H9 (cell line): ENCODE measurements at places on chromosomes 1 and 21.

GRCh38 chr1:169488157-169488556 lies 2.4 kb upstream of the SLC19A2 start:
- H3K4me1 ChIP-seq, result peaks cover 7% of the 10 kb centered on the region
- DNase-seq, result no peak
- no peaks in the 10 kb centered on the region for H3K36me3 ChIP-seq
- H3K4me3 ChIP-seq, result no peak overlapping the region
- no peak overlapping the region for H3K27ac ChIP-seq

GRCh38 chr1:196302981-196303380 lies 305.3 kb downstream of the KCNT2 start:
- no peak for DNase-seq
- H3K4me3 ChIP-seq, result no peak overlapping the region
- H3K27ac ChIP-seq, result no peak overlapping the region
- peaks cover 5% of the 10 kb centered on the region; the same call in 1 of the 2 replicates for H3K4me1 ChIP-seq

DNA sequence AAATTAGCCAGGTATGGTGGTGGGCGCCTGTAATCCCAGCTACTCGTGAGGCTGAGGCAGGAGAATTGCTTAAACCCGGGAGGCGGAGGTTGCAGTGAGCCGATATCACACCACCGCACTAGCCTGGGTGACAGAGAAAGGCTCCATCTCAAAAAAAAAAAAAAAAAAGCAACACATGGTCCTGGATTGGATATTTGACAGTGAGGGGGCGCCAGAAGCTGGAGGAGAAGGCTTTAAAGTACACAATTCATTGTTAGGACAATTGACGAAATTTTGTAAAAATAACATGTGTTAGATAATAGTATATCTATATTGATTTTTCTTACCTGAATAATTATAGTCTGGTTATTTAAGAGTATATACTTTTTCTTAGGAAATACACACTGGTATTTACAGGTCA lies 50.2 kb upstream of the USP25 start:
- no peak for DNase-seq
- H3K4me1 ChIP-seq, result no peaks in the 10 kb centered on the region
- no peaks in the 10 kb centered on the region for H3K36me3 ChIP-seq
- no peak overlapping the region for H3K27ac ChIP-seq

DNA sequence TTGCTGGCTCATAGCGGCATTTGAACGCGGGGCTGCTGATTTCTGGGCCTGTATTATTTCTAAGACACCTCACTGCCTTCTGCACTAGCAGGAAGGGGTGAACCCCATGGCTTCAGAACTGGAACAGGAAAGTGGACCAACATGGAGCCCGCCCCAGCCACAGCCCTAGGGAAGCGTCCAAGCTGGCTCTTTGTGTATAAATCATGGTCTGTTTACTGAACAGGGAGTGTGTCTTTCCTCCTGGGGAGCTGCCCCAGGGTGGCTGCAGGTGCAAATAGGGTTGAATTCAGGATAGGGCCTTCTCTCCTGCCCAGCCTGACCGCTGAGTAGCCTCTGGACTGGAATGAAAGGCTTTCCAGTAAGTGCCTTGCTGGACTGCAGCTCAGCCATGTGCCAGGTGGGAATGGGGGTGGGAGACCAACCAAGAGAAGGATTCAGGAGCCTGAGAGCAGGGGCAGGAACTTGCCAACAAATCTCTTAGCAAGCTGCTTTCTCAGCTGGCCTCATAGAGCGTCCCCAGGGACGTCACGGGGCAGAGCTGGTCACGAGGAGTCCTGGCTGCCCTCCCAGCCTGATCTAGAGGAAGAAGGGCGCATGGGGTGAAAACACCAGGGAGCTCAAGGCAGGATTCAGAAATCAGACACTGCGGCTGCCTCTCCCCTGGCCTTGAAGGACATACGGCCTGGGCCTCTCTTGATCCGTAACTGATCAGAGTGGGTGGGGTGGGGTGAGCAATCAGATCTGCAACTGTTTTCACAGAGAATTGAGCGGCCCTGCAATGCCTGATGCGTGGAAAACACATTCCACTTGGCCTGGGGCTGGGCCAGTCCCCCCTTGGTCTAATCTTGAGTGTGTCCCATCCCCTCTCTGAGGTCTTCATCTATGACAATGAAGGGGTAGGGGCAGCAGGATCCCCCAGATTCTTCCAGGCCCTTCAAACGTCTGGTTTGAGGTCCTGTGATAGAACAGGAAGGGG lies 56.5 kb upstream of the SELENON start:
- H3K4me1 ChIP-seq, result peaks cover 5% of the 10 kb centered on the region; the same call in 1 of the 2 replicates
- no peak overlapping the region for H3K4me3 ChIP-seq
- DNase-seq, result no peak
- H3K27me3 ChIP-seq, result no peaks in the 10 kb centered on the region
- no peaks in the 10 kb centered on the region for H3K36me3 ChIP-seq

DNA sequence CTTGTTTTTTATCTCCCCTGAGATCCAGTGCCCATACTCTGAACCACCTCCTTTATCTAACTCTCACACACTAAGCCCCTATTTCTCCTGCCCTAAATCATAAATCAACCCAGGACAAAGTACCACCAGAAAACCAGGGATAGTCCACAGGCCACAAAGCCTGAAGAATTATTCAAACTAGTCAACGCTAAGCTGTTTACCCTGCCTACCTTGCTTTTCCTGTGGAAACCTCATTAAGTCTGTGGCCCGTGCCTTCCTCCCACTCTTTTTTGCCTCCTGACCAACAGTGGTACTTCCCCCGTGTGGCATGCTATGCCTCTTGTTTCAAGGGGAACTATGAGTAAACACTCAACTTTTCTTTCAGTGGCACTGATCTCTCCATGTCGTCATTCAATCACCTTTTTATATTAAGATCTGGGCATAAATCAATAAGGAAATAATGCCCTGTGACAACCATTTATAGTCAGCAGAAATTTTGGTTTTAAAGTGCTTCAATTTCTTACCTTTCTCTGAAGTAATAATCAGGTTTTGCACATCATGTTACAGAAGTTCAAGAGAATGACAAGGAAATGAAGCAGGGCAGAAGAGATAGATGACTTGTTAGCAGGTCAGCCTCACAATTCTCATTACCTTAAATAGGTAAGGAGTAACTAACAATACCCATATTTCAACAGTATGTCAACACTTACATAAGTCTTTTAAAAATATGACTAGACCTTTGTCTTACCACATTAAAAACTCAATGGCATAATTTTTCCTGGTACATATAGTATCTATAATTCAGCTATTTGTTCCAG lies 32.1 kb downstream of the EYA3 start:
- H3K27ac ChIP-seq, result no peak overlapping the region
- DNase-seq, result no peak
- H3K4me1 ChIP-seq, result no peaks in the 10 kb centered on the region
- H3K4me3 ChIP-seq, result no peak overlapping the region
- peaks cover 7% of the 10 kb centered on the region for H3K36me3 ChIP-seq
